Stimulated activated CD8-positive, alpha-beta memory T cell treated with anti-CD3 and anti-CD28 coated beads, Interleukin-4, amount 100 ng/mL, for 4 hours (primary cell): ENCODE measurements at places on chromosomes 1 and 21.
A peak's percentile ranks its signal among the peaks of the same experiment; 100 is the strongest.

DNA sequence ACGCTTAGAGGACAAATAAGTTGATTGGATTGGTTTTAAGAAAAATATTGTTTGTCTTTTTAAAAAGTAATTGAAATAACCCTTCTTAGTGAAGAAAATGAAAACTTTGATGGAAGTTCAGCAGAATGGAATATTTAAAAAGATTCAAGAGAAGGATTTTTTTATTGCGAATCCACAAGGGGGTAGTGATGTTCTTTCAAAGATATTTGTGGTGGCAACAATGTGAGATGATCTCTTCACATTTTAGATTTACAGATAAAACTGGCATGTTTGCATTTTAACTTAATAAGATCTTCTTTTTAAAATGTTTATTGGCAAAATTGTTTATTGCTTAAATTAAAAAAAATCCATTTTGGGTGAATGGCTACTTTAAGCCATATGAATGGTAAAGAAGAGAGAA is 8.9 kb downstream of the CAMTA1 start:
- DNase-seq = no peak

- no peak for DNase-seq
Observed at GRCh38 chr1:64581135-64581842, 111.4 kb downstream of the CACHD1 start.

DNA sequence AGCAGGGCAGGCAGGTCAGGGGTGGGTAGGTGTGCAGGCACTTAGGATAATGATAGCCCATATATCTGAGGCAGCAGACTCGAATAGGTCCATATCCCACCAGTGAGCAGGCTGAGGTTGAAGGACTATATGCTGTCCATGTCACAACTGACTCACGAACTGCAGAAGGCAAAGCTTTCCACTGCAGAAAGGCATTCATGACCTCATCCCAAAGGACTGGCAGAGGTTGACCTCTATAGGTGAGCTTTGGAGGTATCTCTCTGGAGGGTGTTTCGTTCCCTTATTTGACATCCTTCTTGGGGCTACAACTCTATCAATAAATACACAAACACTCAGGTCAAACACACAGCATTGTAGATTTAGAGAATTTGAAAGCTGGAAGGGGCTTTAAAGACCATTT is 42.8 kb upstream of the MARK1 start:
- no peak for DNase-seq

DNA sequence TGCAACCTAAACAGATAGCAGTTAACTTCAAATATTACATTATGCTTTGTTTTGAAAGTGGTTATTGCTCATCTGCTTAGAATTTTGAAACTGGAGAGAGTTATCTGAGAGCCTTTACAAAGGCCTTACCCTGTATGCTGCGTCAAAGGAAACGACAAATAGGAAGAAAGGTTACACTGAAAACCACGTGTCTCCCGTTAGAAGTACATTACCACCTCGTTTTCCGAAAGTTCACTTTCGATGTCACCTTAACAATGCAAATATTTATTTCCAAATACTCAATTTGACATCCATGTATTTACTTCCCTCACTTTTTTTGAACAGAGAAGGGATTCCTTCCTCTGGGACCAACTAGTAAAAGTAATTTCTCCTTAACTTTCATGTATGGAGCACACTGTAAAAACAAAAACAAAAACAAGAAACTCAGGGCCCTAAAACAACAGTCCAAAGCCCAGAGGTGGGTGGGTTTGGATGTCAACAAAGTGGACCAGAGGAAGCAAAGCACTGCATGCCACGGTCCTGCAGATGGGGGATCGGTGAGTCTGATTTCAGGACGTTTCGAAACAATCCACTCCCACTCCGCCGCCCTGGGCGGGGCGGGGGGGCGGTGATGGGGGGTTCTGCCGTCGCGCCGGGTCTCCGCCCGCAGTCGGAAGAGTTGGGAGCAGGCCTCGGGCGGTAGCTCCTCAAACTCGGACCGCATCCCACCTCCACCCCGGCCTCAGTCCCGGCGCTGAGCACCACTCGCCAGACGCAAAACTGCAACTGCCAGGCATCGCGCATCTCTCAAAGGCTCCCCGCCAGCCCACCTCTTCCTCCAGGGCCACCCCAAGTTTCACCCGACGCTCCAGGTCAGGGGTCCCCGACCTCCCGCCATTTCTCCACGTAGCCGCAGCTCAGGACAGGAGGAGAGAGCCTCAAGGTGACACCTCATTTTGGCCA is 841 bp downstream of the ADSS2 start:
- DNase-seq = peak; percentile 46

- no peak for DNase-seq
Observed at GRCh38 chr1:231919886-231920285, 293.3 kb downstream of the DISC1 start.

GRCh38 chr1:158819461-158820443 is 11.4 kb upstream of the MNDA start:
- no peak for DNase-seq

GRCh38 chr21:38984568-38984967 is 178.8 kb downstream of the ETS2 start:
- no peak for DNase-seq

DNA sequence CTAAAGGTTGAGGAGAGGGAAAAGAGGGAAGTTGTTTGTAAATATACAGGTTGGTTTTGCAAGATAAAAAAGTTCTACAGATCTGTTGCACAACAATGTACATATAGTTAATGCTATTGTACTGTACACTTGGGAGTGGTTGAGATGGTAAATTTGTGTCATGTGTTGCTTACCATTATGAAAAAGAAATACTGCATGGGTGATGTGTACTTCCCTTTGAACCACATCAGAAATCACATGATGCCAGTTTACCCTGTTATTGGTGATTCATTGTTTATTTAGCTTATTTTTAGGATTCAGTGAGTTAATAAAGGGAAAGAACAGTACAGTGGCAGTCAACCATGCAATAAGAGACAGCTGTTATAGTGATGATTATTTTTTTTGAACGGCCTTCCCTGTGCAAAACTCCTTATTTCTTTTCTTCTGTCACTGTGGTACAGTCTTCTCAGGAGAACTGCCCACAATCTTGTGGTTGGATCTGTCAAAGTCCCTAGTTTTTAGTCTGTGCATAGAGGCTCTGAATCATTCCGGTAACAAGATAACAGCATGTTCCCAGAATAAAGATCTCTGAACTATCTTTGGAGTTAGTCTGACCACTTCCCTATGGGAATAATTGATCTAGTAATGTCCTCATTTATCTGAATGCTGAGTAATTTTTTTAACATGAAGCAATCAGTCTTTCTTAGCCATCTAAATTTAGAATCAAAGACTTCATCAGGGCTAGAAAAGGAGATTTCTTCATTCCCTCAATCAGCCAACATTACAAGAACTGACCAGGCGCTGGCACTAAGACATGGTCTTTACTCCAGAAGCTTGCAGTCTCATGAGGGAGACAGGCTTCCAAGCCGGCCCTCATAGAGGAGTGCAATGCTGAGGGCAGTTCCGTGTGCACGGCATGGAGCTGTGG is 84.2 kb downstream of the SH3GLB1 start:
- no peak for DNase-seq

DNA sequence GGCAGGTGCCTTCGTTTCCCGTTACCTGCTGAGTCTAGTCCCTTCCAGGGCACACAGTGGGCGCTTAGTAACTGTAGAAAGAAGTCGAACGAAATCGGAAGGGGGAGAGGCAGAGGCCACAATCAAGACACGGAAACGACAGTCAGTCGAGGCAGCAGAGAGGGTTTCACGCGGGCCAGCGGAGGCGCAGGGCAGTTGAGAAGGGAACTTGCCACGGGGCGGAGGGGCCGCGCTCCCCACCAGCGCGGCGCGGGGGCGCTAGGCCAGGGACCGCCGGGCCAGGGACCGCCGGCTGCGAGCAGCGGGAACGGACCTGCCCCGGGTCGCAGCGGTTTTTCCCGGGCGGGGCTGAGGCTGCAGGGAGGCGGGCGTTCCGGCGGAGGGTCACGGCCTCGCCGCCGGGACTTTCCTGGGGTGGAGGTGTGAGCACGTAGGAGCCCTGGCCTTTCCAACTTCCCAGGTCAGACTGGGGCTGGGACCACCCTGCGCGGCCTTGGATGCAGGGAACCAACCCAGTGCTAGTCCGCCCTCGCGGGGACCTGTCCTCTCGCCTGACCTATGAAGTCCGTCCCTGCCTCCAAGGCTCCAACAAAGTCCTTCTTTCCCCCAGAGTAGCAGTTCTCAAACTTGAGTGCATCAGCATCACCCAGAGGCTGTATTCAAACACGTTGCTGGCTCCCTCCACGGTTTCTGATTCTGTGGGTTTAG is 150.1 kb upstream of the FGGY start:
- peak; percentile 15 for DNase-seq

GRCh38 chr21:42973309-42973990 is 912 bp upstream of the PKNOX1 start:
- no peak for DNase-seq

DNA sequence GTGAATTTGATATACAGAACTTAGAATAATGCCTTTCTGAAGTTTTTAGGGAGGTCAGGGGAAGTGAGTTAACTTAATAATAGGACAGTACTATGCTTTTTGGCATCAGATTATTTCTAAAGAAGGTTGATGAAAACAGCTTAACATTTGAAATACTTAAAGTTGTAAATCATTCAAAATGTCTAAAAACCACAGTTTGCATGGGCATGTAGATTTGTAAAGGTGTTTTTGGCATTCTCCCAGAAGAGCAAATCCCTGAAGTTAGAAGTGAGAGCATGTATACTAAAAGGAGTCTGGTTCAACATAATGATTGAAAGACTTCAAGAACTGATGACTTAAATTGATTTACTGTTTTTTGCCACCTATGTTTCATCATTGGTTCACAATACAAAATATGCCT is 6.7 kb downstream of the DR1 start:
- DNase-seq = no peak

DNA sequence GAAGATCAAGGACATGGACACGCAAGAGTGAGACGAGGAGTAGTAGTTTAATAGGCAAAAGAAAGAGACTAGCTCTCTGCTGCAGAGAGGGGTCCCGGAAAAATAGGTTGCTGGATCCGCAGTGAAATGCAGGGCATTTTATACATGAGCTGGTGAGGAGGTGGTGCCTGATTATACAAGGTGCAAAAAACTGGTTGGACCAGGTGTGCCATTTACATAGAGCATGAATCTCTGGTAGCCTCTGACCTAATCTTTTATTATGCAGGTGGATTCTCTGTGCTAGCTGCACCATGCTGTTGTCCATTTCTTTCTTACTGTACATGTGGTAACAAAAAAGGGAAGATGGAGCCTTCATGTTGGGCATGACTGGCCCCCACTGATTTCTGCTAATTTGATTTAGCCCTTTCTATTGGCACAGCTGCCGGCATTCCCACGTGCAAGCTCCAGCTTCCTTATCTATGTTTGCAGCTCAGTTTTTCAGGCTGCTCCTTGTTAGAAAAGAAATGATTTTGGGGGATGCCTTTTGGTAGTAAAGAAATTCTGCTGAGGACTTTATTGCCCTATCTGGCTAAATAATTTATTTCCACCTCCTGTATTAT is 548.1 kb downstream of the BRINP3 start:
- no peak for DNase-seq

DNA sequence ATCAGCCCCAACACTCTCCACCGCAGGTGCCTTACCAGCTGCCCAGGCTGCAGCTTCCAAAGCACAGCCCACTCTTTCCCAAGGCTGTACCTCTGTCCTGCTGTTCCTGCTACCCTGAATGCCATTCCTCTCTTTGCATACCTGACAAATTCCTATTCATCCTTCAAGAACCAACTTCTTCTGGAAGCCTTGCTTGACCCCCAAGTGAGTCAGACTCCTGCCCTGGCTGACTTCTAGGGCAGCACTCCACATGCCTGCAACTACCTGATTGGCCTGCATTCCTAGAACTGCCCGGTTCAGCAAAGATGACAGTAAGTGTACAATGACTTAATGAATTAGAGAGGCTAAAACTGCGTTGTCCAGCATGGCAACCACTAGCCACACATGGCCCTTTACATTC is 20.8 kb upstream of the PDZK1IP1 start:
- no peak for DNase-seq

DNA sequence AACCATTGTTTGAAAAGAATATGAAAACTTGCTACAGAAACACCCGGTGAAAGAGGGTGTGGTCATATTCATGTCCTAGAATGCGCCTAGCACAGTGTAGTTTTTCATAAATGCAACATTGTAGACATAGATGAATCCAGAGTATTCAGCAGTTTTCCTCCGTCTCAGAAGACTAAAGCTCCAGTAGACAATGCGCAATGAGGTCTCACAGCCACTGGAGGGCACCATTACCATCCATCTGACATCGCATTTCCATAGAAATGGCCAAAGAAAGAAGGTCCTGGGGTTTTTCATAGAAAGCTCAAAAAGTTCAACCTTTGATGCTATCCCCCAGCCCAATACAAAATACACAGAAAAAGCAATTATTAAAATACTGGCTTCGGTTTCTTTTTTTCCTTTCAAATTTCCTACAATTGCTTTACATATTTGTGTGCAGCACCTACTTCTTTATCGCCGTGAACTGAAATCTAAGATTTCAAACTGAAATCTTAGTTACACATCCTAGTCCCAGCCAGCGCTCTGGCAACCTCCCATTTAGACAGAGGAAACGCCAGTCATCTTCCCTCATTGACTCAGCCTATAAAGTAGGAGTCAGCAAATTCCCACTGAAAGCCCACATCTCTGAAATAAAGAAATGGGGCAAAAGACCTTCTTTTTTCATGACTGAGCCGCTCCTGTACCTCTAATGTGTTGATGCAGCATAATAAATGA is 3.9 kb upstream of the CD58 start:
- peak; percentile 18 for DNase-seq

DNA sequence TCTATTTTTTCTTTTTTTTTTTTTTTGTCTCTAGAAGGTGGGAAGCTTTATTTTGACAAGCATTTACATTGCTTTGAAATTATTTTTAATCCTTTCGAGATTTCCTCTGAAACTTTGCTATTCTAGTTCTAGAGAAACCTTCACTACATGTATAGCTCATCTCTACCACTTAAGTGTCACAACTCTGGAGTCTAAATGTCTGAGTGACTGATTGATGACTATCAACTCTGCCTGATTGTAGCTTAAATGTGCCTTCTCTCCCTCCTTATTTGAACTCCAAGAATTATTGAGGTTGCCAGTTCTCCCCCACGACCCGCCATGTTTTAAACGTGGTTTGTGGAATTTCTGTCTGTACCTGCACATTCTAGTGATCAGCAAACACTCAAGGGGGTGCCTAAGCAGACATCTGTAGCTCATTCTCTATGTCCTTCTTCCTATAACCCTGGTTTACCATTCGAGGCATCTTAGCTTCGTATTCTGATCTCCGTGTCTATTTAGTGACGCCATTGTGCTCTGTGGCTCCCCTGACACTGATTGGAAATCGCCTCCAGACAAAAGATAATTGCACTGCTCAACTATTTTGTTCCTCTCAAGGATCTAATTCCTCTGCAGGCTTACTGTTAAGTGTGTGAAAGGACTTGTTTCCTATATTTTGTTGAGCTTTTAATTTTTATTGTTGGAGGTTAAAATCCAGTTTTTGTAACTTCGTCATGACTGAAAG is 1570.6 kb downstream of the BRINP3 start:
- no peak for DNase-seq

GRCh38 chr1:214317734-214318133 is 36.8 kb downstream of the SMYD2 start:
- DNase-seq = no peak
